B cell (primary cell): ENCODE measurements at places on chromosomes 2 and 18. TPM values are rescaled to one million over a fixed set of nuclear protein-coding genes. Genes with fewer than 3 reads are reported as not detected.

FAM237A gene
- not detected in 2 replicates for polyA plus RNA-seq

DNA sequence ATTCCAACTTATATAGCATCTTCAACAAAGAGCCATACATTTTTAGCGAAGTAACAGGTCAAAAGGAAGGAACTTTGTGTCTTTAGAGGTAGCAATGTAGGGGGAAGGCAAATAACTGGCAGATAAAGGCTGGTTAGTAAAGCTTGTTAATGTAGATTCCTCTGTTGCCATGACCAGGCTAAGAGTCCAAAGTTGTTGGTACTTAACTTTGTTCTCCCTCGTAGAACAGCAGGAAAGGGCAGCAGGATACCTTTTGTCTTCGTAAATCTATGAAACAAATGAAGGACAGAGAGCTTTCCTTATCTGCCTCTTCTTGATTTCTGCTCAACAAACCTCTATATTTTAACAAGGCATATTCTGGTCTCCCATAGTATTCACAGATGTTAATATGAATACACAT lies 18.6 kb downstream of the ZBTB14 start:
- no peaks in the 10 kb centered on the region for H3K4me1 ChIP-seq

DNA sequence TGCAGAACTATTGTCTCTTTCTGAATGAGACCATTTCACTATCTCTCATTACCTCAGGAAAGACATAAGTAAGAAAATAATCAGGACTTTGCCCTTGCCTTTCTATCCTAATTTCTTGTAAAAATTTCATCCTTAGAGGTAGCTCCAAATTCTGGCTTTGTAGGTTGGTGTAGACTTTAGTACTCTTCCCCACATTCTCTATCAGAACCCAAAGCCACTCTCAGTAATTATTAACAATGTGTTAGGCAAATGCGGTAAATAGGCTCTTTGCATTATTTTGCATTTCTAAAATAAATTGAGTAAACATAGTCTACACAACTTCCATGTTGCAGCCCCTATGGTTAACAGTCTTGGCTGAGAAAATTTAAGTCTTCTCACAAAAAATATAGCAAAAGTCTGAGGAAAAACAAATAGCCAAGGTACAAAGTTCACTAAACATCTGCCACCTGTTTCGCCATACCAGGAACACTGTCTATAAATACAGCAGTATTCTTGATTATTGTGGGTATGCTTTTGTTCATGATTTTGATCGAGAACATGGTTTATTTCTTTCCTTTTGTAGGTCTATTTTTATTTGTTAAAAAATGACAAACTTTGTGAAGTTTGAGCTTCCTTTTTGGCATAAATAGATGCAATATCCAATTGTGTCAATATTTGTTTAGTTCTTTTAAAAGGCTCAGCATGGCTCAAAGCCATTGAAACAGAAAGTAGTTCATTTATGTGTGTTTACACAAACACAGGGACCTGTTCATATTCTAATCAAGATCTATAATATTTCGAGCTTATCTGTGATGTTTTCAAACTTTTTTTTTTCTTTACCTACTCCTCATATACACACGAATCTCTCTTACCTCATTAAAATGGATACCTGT lies 1061.5 kb downstream of the CNTNAP5 start:
- no peaks in the 10 kb centered on the region for H3K27me3 ChIP-seq
- H3K4me3 ChIP-seq, result no peak overlapping the region
- no peak for DNase-seq
- no peak overlapping the region for H3K27ac ChIP-seq

FHL2 gene
- polyA plus RNA-seq, result 0.23 TPM in 1 of 2 replicates, not detected in the other

- no peak for DNase-seq
- H3K27ac ChIP-seq, result no peak overlapping the region
- no peak overlapping the region for H3K4me3 ChIP-seq
- no peaks in the 10 kb centered on the region for H3K36me3 ChIP-seq
- no peaks in the 10 kb centered on the region for H3K4me1 ChIP-seq
Measured at GRCh38 chr18:13394801-13395200, 176.2 kb downstream of the LDLRAD4 start.

GRCh38 chr2:23330214-23330613 lies 54.8 kb upstream of the KLHL29 start:
- H3K4me3 ChIP-seq, result no peak overlapping the region
- no peaks in the 10 kb centered on the region for H3K4me1 ChIP-seq
- DNase-seq, result no peak
- no peaks in the 10 kb centered on the region for H3K27me3 ChIP-seq

UBE2E3 gene
- 19.4 and 26.7 TPM in 2 replicates for polyA plus RNA-seq

GRCh38 chr2:109456776-109457175 lies 157.0 kb downstream of the SEPTIN10 start:
- no peaks in the 10 kb centered on the region for H3K27me3 ChIP-seq
- H3K36me3 ChIP-seq, result no peaks in the 10 kb centered on the region
- no peak overlapping the region for H3K27ac ChIP-seq
- H3K4me3 ChIP-seq, result no peak overlapping the region

GRCh38 chr2:83079007-83079406 lies 1380.1 kb downstream of the SUCLG1 start:
- no peaks in the 10 kb centered on the region for H3K27me3 ChIP-seq
- no peak for DNase-seq
- no peak overlapping the region for H3K4me3 ChIP-seq
- H3K36me3 ChIP-seq, result no peaks in the 10 kb centered on the region

ADAM23 gene
- 0.78 and 1.8 TPM in 2 replicates for polyA plus RNA-seq

OSR1 gene
- polyA plus RNA-seq, result not detected in 2 replicates

- H3K27ac ChIP-seq, result no peak overlapping the region
- H3K4me1 ChIP-seq, result peaks cover 4% of the 10 kb centered on the region
- H3K27me3 ChIP-seq, result no peaks in the 10 kb centered on the region
- DNase-seq, result no peak
- H3K4me3 ChIP-seq, result no peak overlapping the region
- H3K36me3 ChIP-seq, result no peaks in the 10 kb centered on the region
Measured at GRCh38 chr18:10900435-10900834, 248.9 kb downstream of the PIEZO2 start.

COL4A3 gene
- polyA plus RNA-seq, result 18.4 and 33.4 TPM in 2 replicates

DNA sequence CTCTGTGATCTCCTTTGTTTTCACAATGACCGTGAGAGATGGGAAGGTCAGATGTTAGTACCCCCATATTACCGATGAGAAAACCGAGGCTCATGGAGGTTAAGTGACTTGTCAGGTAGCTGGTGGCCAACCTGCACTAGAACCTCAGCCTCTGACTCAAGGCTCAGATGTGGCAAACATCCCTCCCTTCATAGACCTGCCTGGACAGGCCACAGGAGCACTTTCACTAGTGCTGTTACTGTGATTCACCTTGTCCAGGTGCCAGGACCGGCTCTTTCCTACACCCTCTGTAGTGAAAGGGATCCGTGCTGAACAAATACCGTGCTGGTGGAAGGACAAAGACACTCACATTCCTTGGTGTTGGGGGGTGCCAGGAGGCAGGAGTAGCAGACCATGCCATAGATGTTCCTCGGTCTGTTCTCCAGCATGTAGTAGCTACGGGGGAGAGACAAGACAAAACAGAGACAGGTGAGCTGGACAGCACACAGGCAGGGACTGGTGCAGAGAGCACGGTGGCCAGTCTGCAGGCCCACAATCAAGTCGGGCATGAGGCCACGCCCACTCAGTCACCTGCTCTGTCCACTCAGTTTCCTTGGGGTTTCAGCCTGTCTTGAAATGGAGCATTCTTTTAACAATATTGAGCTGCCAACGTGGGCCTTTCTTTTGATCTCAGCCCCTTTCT lies 65.9 kb downstream of the EDAR start:
- H3K27ac ChIP-seq, result no peak overlapping the region
- H3K4me1 ChIP-seq, result no peaks in the 10 kb centered on the region

GRCh38 chr2:65278531-65278981 lies 50.9 kb downstream of the ACTR2 start:
- no peak overlapping the region for H3K4me3 ChIP-seq
- DNase-seq, result no peak
- H3K36me3 ChIP-seq, result no peaks in the 10 kb centered on the region

GRCh38 chr2:105428387-105429018 lies 29.7 kb upstream of the FHL2 start:
- H3K27me3 ChIP-seq, result no peaks in the 10 kb centered on the region
- H3K27ac ChIP-seq, result no peak overlapping the region
- no peak for DNase-seq
- H3K4me1 ChIP-seq, result no peaks in the 10 kb centered on the region

- no peak for DNase-seq
- H3K4me1 ChIP-seq, result no peaks in the 10 kb centered on the region
- no peaks in the 10 kb centered on the region for H3K36me3 ChIP-seq
- no peak overlapping the region for H3K27ac ChIP-seq
- H3K27me3 ChIP-seq, result no peaks in the 10 kb centered on the region
- H3K4me3 ChIP-seq, result no peak overlapping the region
Measured at GRCh38 chr2:19337742-19338141, 20.7 kb downstream of the OSR1 start.

GRCh38 chr2:210503725-210504191 lies 27.2 kb upstream of the LANCL1 start:
- no peak overlapping the region for H3K4me3 ChIP-seq
- no peaks in the 10 kb centered on the region for H3K36me3 ChIP-seq
- H3K4me1 ChIP-seq, result no peaks in the 10 kb centered on the region
- no peak for DNase-seq
- H3K27me3 ChIP-seq, result no peaks in the 10 kb centered on the region

CYP27C1 gene
- polyA plus RNA-seq, result not detected in 2 replicates

- H3K27me3 ChIP-seq, result no peaks in the 10 kb centered on the region
- no peak for DNase-seq
- H3K27ac ChIP-seq, result no peak overlapping the region
- H3K36me3 ChIP-seq, result peaks cover 3% of the 10 kb centered on the region
- H3K4me1 ChIP-seq, result no peaks in the 10 kb centered on the region
Measured at GRCh38 chr2:143957321-143957720, 562.6 kb downstream of the ZEB2 start.

- no peaks in the 10 kb centered on the region for H3K27me3 ChIP-seq
- H3K36me3 ChIP-seq, result no peaks in the 10 kb centered on the region
- H3K4me1 ChIP-seq, result no peaks in the 10 kb centered on the region
- no peak overlapping the region for H3K27ac ChIP-seq
Measured at GRCh38 chr18:45336448-45336847, 278.8 kb upstream of the SLC14A2 start.

DNA sequence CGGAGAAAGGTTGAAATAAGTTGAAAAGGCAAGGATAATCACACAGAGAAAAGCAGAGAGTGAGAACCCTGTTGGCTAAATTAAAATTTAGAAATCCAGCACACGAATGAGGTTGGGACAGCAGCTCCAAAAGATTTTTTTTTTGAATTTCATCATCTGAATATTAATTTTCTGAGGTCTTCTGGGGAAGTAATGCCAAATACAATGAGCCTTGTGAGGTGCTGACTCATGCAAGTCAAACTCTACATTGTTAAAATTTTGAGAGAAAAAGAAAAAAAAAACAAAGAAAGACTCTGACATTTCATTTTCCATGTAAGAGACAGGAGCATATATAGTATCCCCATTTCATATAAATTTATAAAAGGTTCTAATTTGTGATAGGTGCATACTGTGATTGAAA lies 614.2 kb upstream of the CDH2 start:
- H3K4me1 ChIP-seq, result no peaks in the 10 kb centered on the region
- no peak for DNase-seq
- H3K36me3 ChIP-seq, result no peaks in the 10 kb centered on the region

DNA sequence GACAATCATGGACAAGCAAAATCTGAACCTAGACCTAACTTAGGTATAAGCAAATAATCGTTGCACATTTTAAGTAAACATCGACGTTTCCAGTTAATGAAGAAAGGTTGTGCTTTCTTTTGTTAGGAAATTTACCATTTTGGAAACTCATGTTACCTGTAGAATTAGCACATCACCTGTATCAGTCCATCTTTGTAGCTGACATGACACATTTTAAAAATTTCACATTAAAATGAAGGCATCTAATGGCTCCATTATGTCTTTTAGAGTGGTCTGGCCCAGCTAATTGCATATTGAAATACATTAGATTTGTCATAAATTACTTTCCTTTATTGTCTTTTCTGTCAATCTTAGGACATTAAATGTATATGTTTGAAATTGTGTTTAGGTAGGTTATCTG lies 119.0 kb upstream of the MGAT5 start:
- no peak overlapping the region for H3K4me3 ChIP-seq
- peaks cover 59% of the 10 kb centered on the region for H3K4me1 ChIP-seq
- no peaks in the 10 kb centered on the region for H3K27me3 ChIP-seq
- DNase-seq, result no peak

- DNase-seq, result peak; percentile 65
- H3K4me1 ChIP-seq, result peaks cover 9% of the 10 kb centered on the region
- H3K27ac ChIP-seq, result no peak overlapping the region
Measured at GRCh38 chr2:118032169-118033013, 18.5 kb upstream of the CCDC93 start.

DNA sequence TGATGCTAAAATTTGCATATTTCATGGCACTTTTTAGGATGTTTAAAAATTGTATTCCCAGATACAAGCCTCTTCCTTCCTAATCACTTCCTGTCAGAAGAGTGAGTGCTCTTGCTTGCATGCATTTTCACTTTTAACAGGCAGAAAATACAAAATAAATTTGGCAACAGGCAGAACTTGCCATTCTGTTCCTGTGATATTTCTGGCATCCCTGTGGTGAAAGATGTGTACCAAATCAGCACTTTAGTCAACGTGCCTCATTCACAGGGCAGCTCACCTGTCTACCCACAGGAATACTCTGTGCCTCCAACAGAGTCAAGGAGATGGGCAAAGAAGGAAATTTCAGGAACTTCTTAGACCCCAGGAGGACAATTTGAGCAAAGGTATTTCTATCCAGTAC lies 360.9 kb downstream of the AKAIN1 start:
- H3K27ac ChIP-seq, result no peak overlapping the region
- H3K27me3 ChIP-seq, result no peaks in the 10 kb centered on the region
- no peaks in the 10 kb centered on the region for H3K4me1 ChIP-seq

- no peak for DNase-seq
- H3K27ac ChIP-seq, result no peak overlapping the region
- H3K27me3 ChIP-seq, result no peaks in the 10 kb centered on the region
- H3K4me3 ChIP-seq, result no peak overlapping the region
Measured at GRCh38 chr2:183019718-183020442, 18.4 kb downstream of the NCKAP1 start.

DNA sequence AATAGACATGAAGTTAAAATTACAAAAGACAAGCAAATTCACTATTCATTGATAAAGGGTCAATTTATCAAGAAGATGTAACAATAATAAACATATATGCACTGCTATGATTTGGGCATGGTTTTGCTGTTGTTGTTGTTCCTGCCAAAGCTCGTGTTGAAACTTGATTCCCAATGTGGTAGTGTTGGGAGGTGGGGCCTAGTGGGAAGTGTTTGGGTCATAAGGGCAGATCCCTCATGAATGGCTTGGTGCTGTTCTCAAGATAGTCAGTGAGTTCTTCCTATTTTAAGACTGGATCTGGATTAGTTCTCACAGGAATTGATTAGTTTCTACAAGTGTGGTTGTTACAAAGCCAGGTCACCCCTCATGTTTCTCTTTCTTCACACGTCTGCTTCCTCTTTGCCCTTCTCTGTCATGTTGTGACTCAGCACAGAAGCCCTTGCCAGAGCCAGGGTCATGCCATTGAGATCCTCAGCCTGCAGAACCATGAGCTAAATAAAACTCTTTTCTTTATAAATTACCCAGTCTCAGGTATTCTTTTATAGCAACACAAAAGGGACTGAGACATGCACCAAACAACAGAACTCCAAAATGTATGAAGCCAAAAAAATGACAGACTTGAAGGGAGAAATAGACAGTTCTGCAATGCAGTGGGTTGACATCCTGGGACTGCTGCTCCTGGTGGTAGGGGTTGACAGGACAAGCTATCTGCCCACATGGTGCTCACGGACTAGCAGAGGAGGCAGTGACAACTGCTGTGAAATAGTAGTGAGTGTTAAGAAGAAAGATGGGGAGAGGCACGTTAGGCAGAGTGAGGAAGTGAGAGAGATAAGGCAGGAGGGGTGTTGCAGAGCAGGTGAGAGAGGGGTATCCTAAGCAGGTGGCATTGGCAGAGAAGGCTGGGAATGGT lies 18.6 kb upstream of the SKA1 start:
- no peak overlapping the region for H3K27ac ChIP-seq
- DNase-seq, result peak; percentile 63
- peaks cover 13% of the 10 kb centered on the region for H3K4me1 ChIP-seq
- peaks cover 4% of the 10 kb centered on the region for H3K27me3 ChIP-seq
- H3K36me3 ChIP-seq, result no peaks in the 10 kb centered on the region

FOXI3 gene
- polyA plus RNA-seq, result not detected in 2 replicates
